ENCODE measurements at places on chromosomes 6 and 20. TPM values are rescaled to one million over a fixed set of nuclear protein-coding genes. Genes with fewer than 3 reads are reported as not detected.

The PAX1 gene
- not detected for total RNA-seq

The VARS2 gene
- total RNA-seq: 42.7 TPM

The MICB gene
- total RNA-seq: 72.1 TPM

The FAM162B gene
- total RNA-seq: not detected

The RAD21L1 gene
- total RNA-seq: 1.0 TPM

The CDSN gene
- not detected for total RNA-seq

The EYA2 gene
- 1.9 TPM for total RNA-seq

The SLC17A2 gene
- total RNA-seq: not detected

The DSP gene
- 20.1 TPM for total RNA-seq

The C2 gene
- total RNA-seq: 1.0 TPM

- peak; percentile 72 for DNase-seq
Measured at GRCh38 chr6:143842902-143843676, at the start of gene LTV1. Gene LTV1, plus strand, starts transcription at chr6:143843338. Its CDS starts 140 bp downstream, at chr6:143843478.

GRCh38 chr6:7865781-7866180 is 44.8 kb downstream of the TXNDC5 start:
- no peak for DNase-seq

GRCh38 chr20:4318891-4319290 is 303.5 kb upstream of the RNF24 start:
- DNase-seq: no peak

DNA sequence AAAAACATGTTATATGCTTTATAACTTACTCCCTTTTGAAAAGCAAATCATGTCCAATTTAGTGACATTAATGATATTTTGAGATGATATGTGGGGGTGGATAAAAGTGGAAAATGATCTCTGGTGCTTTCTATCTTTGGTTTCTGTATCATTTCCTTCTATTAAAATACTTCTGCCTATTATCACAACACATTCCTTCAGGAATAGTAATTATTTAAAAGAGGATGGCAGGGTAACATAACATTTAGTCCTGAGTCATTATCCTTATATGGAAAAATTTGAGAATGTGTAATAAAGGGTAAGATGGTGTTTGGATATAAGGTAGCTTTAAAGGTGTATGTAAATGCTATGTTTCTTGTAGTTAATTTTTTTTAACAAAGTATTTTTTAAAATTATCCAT is 657.7 kb downstream of the PHF3 start:
- DNase-seq: no peak

- no peak for DNase-seq
Measured at GRCh38 chr6:17684134-17684533, 22.6 kb downstream of the NUP153 start.

DNA sequence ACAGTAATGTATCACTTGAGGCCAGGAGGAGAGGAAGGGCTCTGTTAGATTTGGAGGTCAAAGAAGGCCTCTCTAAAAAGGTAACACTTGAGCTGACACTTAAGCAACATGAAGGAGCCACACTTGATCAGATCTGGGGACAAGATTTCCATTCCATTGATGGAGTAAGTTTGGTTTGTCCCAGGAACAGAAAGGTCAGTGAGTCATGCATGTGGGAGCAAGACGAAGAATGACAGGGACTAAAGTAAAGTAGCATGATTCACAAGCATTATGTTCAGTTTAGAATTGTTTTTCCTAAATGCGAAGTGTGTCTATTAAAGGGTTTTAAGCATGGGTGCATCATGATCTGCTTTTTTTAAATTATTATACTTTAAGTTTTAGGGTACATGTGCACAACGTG is 47.4 kb downstream of the COL21A1 start:
- no peak for DNase-seq

GRCh38 chr20:17470521-17470920 is 60.7 kb downstream of the BFSP1 start:
- no peak for DNase-seq

DNA sequence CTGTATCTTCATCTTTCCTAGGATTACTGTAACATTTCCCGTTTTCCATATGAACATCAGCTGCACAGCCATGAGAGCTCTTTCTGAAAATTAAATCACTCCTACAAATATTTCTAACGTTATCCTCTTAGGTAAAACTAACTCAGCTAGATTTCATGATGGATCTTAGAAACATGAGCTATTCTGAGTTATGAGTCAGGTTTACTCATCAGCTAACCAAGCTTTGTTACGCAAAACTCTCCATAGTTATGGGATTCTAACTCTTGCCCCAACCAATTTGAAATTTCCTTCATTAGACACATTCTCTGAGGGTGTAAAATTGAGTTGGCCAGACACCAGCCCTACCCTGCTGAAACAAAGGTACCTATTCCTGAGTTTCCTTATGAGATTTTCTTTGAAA is 14.0 kb downstream of the DEFB110 start:
- peak; percentile 27 for DNase-seq

DNA sequence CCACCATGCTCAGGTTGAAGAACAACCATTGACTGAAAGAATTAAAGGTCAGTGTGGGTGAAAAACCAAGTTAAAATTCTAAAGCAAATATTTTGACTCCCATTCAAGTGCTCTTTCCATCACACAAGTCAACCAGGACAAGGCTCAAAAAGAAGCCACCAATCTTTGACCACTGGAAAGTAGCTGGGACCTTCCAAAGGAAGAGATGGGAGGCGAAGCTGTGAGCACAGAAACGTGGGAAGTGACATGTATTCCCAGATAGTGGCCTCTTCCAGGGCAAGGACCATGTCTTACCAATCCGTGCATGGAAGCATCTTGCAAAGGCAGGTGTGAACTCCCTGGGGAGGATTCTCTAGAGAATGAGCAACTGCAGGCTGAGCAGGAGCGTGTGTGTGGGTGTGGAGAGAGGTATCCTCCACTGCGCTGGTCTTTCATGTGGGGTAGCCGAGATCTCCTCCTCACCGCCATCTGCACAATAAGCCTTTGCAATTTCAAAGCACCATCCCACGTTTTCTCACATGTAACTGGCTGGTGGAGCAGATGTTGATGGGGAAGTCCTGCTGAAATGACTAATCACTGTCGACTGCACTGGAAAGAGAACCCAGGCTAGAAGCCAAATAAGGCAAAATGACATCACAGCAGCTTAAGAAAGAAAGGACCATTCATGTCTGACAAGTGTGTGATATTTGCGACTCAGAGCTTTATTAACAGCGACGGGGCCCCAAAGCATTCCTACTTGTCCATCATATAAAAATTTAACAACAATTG is 189.4 kb upstream of the RREB1 start:
- no peak for DNase-seq

- no peak for DNase-seq
Measured at GRCh38 chr6:20538131-20538662, 3.9 kb downstream of the CDKAL1 start.

DNA sequence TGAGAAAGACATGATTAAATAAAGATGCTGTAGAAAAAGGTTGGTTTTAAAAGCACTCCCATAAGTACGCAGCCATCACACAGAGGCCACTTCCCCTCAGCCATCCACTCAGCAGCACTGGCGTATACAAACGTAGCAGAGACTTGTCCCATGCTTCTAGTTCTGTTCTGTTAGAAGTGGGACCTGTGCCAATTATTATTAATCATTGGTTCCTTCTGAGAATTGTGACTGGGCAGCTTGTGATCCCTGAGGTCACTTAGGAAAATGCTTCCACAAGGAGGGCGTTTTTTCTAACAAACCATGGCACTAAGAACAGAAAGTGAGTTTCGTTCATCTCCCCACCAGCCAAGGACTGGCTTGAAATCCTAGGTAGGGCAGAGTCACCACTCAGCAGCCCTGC is 53.9 kb downstream of the FAM120B start:
- no peak for DNase-seq

DNA sequence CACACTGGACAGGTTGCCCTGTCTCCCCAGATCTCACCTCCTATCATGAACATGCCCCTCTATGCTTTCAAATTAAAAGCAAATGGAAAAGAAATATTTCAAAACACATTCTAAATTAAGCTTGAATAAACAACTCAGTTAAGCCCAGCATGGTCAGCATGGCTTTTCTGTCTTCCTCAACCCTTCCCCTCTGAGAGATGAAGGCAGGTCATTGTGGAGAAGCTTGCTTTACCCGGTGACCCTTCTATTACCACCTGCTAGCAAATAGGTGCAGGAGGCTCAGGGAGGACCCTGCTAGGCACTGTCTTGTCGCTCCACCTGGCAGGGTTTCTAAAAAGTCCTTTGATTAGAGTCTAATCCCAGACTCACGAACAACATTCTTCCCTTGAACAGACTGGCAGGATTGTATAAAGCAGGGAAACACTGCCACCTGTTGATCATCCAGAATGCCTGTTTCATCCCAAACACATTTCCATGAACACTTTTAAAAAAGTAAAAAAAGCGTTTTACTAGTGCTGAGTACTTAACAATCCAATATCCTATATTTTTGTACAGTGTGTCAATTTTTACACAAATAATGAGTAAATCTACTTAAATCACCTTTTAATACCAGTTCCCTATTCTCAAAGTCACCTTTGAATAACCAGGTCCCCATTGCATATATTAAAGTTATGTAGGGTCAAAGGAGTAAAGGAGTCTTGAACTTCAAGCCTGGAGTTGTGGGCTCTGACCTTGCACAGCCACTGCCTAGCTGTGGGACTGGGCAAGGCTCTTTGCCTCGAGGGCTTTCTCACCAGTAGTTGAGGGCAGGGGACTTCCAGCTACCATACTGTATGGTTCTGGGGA is 75.5 kb downstream of the GPR6 start:
- peak; percentile 28 for DNase-seq

DNA sequence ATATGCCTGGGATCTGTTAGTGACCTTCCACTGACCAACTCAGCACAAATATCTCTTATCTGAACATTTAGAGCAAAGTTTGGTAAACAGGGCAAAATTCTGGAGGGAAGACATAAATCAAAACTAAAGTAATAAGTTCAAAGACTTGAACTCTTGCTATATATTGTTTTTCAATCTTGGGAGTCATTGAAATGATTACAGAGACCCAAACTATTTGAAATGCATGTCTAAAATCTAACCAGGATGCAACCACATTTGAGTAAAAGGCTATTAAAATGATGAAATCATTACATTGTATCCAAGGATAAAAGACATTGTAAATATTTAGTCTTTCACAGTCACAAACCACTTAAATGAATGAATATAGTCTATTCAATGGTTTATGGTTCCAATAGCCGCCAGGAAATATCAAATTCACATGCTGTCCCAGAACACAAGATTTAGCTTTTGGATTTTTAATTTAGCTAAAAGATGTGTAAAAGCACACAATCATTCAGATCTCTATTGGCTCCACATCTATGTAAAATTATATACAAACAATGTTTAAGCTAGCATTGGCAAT is 256.6 kb upstream of the EPHA7 start:
- DNase-seq: no peak

GRCh38 chr6:157133856-157134255 is 189.5 kb downstream of the TMEM242 start:
- DNase-seq: no peak

GRCh38 chr6:53143710-53144109 is 4.9 kb downstream of the GCM1 start:
- no peak for DNase-seq

DNA sequence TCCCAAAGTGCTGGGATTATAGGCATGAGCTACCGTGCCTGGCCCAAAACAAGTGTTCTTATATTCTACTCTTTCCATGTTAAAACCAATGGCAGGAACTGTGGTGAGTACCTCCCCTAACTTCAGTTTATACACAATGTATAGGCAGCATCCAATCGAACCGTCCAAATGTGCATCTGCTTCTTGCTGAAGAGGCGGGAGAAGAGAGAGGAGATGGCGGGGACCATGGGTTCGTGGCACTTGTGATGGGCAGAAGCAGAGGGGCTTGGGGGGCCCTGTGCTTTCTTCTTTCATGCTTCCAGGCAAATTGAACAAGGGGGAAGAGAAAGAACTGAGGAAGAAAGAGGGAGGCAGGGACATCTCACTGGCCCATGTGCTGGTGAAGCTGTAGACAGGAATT is 11.2 kb upstream of the TCFL5 start:
- no peak for DNase-seq

- DNase-seq: no peak
Measured at GRCh38 chr6:111124406-111124805, 37.1 kb downstream of the SLC16A10 start.

- no peak for DNase-seq
Measured at GRCh38 chr6:111792241-111792640, 81.0 kb downstream of the FYN start.

- DNase-seq: no peak
Measured at GRCh38 chr6:29517245-29517644, 29.5 kb upstream of the MAS1L start.

- DNase-seq: no peak
Measured at GRCh38 chr6:143157131-143157530, 96.4 kb downstream of the AIG1 start.

GRCh38 chr20:61422636-61423425 is 170.8 kb downstream of the CDH4 start:
- DNase-seq: no peak

GRCh38 chr20:64188091-64188490 is 23.8 kb downstream of the MYT1 start:
- no peak for DNase-seq

- no peak for DNase-seq
Measured at GRCh38 chr6:132490024-132490423, 22.9 kb downstream of the STX7 start.

- DNase-seq: no peak
Measured at GRCh38 chr6:85684133-85684808, 41.6 kb upstream of the SYNCRIP start.

- DNase-seq: no peak
Measured at GRCh38 chr20:58832457-58832856, 18.2 kb downstream of the GNAS-AS1 start.

Data from Panc1 (cell line).